ENCODE measurements at places on chromosomes 12 and 14.

DNA sequence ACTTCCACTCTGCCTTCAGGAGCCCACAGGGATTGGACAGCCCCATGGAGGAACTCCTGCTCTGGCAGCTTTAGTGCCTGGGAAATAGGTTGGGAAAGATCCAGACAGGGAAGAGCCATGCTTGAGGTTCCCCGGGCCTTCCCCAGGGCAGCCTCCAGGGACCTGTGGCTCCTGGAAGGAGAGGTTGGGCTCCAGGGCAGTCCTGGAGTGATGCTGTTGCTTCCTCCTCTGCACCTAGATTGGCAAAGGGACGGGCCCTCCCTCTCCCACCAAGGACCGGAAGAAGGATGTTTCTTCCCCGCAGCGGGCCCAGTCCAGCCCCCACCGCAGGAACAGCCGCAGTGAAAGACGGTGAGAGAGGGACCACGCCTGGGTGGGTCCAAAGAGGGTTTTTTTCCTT lies 16.5 kb downstream of the VASH1 start:
- DNase-seq: no peak

DNA sequence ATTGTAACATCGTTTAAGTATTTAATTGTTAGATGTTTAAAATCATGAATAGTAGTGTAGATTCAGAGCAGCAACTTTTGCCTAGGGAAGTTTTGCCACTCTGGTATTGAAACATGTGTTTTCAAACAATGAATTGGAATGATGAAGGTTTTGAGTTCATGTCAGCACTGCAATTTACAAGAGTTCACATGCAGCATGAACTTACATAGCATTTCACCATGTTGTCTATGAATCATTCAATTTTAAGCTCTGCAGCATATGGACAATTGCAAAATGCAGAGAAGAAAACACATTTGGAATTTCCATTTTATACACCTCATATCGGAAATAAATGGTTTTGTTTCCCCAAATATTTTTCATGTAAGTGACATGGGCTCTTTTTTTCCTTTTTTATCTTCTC lies 170.7 kb upstream of the CDKN3 start:
- DNase-seq: no peak

- DNase-seq: no peak
Observed at GRCh38 chr14:91410771-91411536, 6.7 kb downstream of the CCDC88C start.

DNA sequence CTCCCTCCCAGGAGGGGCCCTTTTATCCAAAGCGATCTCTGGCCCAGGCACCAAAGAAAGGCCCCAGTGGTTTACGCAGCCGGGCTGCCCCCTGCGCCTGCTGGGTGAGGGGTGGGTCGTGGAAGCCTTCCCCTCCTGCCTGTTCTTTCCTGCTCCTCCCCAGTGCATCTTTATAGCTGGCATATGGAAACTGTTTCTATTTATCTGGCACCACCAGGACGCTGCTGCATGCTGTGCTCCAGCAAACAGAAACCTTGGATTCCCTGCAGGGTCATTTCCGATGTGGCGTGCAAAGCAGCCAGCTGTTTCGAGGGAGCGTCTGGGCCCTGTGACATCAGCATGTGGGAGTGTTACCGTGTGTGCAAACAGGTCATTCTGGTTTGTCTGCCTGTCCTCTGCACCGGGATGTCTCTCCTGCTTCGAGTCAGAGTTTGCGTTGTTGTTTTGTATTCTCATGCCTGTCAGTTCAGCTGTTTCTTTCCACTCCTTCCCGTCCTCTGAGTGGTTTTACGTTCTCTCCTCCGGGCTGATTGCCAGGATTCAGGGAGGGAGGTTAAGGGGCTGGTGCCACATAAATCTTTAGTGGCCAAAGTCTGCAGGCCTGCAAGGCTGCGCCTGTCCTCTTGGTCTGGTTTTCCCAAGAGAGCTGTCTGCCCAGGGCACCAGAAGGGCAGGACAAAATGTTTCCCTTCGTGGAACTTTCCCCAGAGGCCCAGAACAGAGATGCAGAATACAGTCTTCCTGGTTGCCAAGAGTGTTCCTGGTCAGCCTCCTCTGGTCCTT lies 24.6 kb downstream of the TPCN1 start:
- peak; percentile 80 for DNase-seq

GRCh38 chr12:106332536-106332935 lies 25.0 kb upstream of the POLR3B start:
- DNase-seq: no peak

GRCh38 chr12:124939079-124939420 lies 24.6 kb upstream of the UBC start:
- peak; percentile 44 for DNase-seq

GRCh38 chr12:101891462-101891971 lies 14.1 kb downstream of the DRAM1 start:
- no peak for DNase-seq

GRCh38 chr14:52365071-52365470 lies 51.0 kb downstream of the PTGER2 start:
- DNase-seq: no peak

DNA sequence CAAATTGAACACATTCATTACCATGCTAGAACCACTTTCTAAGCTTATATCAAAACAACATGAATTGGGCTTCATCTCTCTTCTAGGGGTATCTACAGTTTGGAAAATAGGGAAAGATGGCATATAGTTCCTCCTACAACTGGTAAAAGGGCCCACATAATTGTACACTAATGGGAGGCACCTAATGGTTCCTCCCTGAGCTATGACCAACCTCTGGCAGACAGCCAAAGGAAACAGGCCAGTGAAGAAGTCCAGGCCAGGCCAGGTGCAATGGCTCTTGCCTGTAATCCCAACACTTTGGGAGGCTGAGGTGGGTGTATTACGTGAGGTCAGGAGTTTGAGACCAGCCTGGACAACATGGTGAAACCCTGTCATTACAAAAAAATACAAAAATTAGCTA lies 23.2 kb upstream of the APOF start:
- DNase-seq: no peak

GRCh38 chr12:74584483-74585062 lies 46.9 kb downstream of the ATXN7L3B start:
- no peak for DNase-seq

DNA sequence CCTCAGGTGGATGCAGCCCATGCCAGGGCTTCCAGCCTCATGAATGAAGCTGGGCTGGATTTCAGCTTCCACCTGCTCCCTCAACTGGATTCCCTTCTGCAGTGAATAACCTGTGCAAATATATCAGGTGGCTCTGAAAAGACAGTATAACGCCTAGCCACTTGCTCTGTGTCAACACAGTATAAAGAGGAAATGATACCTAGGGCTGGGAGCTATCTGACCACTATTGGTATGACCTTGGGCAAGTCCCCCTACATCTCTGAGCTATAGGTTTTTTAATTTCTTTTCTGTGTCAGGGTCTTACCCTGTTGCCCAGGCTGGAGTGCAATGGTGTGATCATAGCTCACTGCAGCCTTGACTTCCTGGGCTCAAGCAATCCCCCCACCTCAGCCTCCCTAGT lies 19.8 kb downstream of the ISM2 start:
- DNase-seq: no peak

- no peak for DNase-seq
Observed at GRCh38 chr12:12511895-12512711, 50.6 kb downstream of the DUSP16 start.

DNA sequence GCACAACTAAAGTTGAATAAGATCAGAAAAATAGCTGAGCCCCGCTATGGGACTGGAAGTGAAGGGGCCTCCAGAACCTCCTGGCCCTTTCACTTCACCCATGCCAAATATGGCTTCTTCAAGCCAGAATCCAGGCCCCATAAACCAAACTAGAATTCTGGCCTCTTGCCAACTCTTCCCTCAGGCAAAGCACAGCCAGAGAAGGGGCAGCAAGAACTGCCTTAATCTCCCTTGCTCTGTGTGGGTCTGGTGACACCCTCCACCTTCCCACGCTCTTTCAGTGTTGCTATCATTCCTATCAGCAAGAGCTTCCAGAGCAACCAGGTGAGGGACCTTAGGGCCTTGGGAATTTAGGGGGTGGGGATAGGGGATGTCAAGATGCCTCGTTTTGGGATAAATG lies 3.1 kb upstream of the PNMA1 start:
- DNase-seq: no peak

GRCh38 chr14:23215421-23215820 lies 22.3 kb upstream of the RNF212B start:
- DNase-seq: no peak

DNA sequence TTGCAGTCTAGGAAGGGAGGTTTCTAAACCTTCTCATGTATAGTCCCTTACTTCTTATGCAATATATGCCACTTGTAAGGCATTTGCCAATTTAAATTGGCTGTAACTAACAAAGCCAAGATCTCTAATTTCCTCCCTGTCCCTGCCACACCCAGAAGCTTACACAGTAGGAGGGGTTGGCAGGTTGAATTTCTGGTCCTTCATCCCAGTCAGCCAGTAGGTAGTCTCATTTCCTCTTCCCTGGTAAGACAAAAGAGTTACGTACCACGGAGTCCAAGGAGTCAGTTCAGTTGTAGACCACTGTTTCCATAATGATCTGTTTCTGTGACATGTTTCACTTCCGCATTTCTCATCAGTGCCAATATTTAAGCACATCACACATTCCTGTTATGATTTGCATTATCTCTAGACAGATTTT lies 47.0 kb upstream of the PLBD1 start:
- DNase-seq: no peak

DNA sequence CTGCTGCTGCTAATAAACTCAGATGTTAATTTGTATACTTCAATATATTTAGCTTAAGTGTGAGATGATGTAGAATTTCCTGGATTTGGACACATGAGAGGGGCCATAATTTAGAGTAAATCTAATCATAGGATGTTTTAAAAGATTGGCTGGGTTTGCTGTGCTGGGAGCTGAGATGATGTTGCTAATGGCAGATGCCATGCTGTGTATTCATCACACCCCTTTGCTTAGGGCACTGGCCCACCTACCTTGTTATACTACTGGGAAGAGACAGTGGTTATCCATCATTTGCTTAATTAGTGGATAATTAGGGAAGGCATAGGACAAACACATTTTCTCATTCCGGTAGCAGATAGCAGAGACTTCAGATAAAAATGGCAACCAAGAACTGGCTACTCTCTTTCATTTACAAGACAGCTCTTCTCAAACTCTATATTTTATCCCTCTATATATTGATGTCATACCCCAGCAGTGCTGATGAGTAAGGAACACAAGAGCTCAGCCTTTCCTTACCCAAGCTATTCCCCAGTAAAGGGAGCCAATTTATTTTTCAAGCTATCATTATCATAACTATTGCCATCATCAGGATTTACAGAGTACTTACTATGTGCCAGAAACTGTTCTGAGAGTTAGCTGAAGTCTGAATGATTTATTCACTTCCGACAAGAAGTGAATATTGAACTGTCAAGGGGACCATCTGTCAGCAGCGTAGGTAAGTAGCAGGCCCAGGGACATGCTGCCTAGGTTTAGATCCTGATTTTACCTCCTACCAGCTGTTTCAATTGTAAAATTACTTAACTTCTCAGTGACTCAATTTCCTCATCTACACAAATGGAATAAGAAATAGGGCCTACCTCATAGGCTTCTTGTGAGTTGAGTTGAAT lies 204.6 kb upstream of the FLRT2 start:
- DNase-seq: no peak

- DNase-seq: no peak
Observed at GRCh38 chr12:90322006-90322405, 613.4 kb upstream of the ATP2B1 start.

DNA sequence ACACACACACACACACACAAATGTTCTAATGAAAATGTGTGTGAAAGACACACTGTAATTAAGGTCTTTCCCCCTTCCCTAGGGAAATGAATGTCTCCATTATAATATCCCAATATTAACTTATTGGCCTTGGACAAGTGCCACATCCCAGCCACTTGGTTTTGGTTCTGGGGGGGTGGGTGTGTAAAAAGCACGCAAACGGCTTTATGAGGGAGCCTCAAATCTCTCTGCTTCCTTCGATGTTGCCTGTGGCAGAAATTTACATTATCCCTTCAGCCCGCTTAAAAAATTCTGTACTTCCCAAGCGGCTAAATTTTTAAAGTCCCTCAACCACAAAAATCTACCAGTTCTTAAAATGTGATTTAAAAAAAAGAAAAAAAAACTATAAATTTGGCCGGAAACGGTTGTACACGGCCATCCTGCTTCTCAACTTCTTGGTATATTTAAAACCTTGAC lies 432 bp downstream of the C14orf93 start:
- no peak for DNase-seq

- no peak for DNase-seq
Observed at GRCh38 chr12:57200497-57200896, 16.1 kb upstream of the NXPH4 start.

DNA sequence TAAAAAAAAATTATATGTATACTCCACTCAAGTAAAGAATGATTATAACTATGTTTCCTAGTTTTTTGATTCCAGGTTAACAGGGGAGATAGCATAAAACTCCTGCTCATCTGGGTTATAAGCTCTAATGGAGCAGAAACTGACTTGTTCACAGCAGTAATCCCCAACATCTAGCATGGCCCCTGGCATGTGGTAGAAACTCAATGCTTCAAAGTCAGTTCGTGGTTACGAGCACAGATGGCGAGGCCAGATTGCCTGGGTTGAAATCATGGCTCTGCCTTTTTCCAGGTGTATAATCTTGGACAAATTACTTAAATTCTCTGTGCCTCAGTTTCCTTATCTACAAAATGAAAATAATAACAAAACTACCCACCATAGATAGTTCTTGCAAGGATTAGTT lies 183.8 kb downstream of the TTC7B start:
- DNase-seq: no peak

GRCh38 chr12:52387859-52388258 lies 2.4 kb upstream of the KRT84 start:
- DNase-seq: no peak

GRCh38 chr14:76931631-76932402 lies 96.7 kb downstream of the IRF2BPL start:
- no peak for DNase-seq

DNA sequence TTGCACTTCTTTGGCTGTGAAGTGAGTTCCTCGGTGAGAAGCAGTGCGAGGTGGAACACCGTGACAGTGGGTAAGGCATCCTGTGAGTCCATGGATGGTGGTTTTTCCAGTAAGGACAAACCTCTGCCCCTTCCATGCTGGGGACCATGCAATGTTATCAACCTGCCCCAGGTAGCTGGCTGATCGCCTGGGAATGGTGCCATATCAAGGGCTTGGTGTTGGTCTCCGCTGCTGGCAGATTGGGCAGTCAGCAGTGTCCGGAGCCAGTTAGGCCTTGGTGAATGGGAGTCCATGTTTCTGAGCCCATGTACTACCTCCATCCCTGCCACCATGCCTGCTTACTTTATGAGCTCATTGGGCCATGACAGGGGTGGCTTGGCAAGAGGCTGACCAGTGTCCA lies 114.7 kb upstream of the C14orf180 start:
- DNase-seq: no peak

GRCh38 chr12:67154901-67155300 lies 114.3 kb upstream of the CAND1 start:
- no peak for DNase-seq

GRCh38 chr12:32671930-32672780 lies 6.9 kb upstream of the DNM1L start:
- DNase-seq: no peak

- peak; percentile 39 for DNase-seq
Observed at GRCh38 chr12:124680863-124681778, 113.7 kb upstream of the NCOR2 start.

Data from WTC11 (cell line).